ENCODE measurements at places on chromosomes 3 and 15.

- no peak for DNase-seq
These were observed 276.3 kb upstream of the ARRDC4 start for GRCh38 chr15:97684249-97684648.

DNA sequence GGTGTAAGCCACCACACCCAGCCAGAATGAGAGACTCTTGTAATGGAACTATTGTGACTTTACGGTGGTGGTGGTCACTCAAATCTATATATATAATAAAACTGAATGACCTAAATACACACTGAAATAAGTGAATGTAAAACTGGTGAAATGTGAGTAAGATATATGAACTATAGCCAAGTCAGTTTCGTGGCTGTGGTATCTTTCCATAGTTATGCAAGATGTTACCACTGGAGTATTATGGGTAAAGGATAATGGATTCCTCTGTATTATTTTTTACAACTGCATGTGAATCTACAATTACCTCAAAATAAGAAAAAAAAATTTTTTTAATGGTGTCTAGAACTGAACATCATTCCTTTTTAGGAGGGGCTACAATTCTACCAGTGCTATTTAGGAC lies 21.9 kb downstream of the PIK3CB start:
- no peak for DNase-seq

GRCh38 chr3:64867224-64867623 lies 179.4 kb upstream of the ADAMTS9 start:
- DNase-seq: no peak

GRCh38 chr3:186090901-186091300 lies 18.0 kb downstream of the ETV5 start:
- no peak for DNase-seq

DNA sequence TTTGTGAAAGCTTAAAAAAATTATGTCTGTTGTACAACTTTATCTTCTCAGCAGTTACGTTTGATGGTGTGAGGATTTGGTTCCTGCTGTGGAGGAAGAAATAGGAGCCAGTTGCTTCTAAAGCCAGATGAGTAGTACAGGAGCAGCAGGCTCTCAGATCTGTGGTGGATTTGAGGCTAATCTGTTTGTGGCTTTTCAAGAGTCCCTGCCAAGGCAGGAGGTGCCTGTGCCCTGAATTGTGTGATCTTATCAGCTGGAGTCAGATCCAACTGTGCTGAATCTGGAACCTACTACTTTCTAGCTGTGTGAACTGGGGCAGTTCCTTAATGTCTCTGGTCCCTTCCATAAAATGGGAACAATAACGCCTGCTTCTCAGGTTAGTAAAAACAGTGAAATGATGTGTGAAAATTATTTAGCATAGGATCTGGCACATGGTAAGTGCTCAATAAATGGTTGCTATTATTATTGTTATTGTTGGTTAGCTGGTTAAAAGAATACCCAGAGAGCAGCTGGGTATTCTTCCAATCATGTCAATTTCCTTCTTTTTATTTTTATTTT lies 7.7 kb downstream of the CLDN11 start:
- no peak for DNase-seq

DNA sequence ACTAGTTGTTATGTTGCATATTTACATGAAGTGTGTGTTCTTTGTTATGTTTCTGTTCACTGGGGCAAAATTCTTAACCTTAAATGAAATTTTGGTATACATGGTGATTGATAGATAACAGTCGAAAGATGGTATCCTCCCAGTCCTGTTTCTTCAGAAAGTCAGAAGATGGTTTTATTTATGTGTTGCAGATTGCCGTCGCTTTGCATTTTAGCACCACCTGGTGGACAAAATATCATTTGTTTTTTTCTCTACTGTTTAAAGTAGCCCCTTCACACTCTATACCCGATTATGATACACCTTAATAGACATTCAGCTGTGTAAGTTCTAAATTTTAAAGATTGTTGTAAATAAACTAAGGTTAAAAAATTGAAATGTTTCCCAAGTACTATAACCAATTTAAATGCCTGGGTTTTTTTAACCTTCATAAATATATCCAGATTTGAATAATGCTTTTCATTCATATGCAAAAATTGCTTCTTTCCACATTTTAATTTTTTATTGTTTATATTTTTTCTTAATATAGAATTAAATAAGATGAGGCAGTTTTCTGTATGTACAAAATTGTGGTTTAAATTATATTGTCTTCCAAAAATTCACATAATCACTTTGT lies 152.2 kb downstream of the ALCAM start:
- no peak for DNase-seq

- peak; percentile 31 for DNase-seq
These were observed 427 bp downstream of the MBD4 start for GRCh38 chr3:129439226-129439816.

Data from activated gamma-delta T cell treated with Interleukin-2 at 50 U/mL for 16 hours (primary cell).